GM04503 (cell line): ENCODE measurements at places on chromosomes 13 and 19.

- no peak for DNase-seq
Measured at GRCh38 chr19:49331616-49332055, 3.6 kb upstream of the CD37 start.

- peak; percentile 63 for DNase-seq
Measured at GRCh38 chr13:31172535-31172934, 10.8 kb upstream of the HSPH1 start.

DNA sequence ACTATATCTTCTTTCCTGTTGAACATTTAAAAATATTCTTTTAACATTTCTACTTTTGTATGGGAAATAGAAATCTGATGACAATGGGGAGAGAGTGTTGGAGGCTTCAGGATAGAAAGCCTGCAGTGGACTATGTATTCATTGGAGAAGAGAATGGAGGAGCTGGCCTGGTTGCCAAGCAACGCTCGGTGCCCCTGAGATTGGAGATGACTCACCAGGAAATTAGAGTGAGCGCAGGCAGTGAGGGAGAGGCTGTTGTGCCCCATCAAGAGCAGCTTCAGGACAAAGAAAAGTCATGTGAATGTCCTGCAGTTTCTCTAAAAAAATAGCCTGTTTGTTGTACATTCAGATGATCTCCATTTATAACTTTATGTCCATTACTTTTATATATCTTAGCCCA, 48.7 kb upstream of the ZNF835 start:
- no peak for DNase-seq

DNA sequence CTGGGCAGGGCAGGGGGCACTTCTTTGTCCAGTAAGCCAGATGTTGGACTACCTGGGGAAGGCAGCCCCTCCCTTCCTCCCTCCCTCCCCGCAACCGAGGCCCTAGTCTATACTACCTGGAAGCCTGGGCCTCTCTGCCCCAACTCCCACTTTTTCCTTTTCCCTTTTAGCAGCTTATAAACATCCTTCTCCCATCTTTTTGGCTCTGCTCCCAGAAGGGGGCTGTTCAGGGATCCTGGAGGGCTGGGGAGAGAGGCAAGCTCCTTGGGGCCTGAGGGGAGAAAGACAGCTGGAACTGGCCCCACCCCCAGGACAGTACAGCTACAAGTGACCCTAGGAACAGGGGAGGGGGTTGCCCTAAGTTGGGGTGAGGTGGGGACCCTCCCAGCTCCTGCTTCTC, 44.9 kb downstream of the LYL1 start:
- DNase-seq: no peak

DNA sequence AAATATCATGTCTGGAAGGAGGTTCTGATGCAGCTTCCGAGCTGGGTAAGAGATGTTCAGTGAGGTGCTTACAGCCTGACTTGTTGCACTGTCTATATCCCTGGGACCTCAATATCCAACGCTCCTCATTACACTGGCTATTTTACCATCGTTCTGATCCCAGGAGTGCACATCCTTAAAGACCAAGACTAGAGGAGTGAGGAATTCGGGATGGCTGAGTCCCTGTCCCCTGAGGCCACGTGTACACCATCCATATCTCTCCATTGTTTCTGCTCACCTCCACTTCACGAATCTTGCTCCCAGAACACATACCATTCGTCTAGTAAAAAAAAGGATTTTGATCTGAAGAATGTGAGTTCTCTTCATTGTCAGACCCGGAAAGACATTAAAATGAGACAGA, at the start of gene OR7G2:
Gene OR7G2 (minus strand): TSS at position 101 of the 400 bp plus-strand sequence. CDS start 4,232 bp downstream, outside the sequence.
- no peak for DNase-seq

GRCh38 chr19:12660980-12661379, 5.6 kb downstream of the MAN2B1 start:
- DNase-seq: no peak

GRCh38 chr19:3954107-3954506, 16.8 kb downstream of the DAPK3 start:
- no peak for DNase-seq

DNA sequence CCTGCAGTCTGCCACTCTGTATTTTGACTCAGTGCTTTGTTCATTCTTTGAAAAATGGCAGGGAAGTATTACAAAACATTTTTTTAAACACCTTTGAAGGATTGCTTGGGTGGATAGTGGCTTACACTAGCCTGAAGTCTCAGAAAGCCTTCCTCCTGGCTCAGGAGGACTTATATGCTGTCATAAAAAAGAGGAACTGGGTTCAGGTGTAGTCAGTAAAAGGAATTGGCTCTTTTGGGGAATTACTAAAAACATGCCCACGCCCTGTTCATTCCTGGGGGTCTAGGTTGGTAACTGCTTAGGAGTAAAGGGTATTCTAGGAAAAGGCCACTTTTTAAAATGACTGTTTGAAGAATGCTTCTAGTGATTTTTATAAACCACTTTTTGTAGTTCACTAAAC, 186.9 kb downstream of the SHISA2 start:
- no peak for DNase-seq

GRCh38 chr19:3518255-3518654, 12.1 kb downstream of the FZR1 start:
- no peak for DNase-seq

- no peak for DNase-seq
Measured at GRCh38 chr19:17977488-17977887, 10.6 kb downstream of the KCNN1 start.

GRCh38 chr13:85142351-85142927, 656.8 kb downstream of the SLITRK6 start:
- DNase-seq: no peak

- no peak for DNase-seq
Measured at GRCh38 chr19:55156202-55157063, 1.1 kb downstream of the TNNI3 start.

- DNase-seq: no peak
Measured at GRCh38 chr19:54928299-54928698, 19.0 kb downstream of the NLRP7 start.

DNA sequence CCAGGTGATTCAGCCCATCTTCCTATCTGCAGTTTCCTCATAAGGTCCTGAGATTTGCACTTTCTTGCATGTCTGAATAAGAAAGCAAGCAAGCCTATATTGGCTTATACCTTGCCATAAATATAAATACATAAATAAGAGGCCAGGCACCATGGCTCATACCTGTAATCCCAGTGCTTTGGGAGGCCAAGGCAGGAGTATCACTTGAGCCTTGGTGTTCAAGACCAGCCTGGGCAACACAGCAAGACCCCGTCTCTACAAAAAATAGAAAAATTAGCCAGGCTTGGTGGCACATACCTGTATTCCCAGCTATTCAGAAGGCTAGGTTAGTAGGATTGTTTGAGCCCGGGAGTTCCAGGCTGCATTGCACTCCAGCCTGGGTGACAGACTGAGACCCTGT, 5.5 kb upstream of the GPATCH1 start:
- DNase-seq: no peak

DNA sequence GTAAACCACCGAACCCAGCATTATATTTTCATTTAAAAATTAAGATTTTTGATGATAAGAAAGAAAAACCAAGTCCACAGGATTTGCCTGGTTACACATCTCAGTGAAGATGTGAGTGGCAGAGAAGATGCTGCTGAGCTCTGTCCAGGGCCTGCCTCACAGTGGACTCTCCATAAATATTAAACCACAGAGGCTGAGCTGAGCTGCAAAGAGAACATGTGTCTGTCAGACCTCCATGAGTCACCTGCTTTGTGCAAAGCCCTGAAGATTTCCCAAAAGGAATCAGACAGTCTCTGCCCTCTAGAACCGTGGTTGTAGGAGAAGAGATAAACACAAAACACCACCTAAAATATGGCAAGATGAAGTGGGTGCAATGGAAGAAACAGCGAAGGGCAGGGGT, 127.2 kb upstream of the TSC22D1 start:
- peak; percentile 44 for DNase-seq

DNA sequence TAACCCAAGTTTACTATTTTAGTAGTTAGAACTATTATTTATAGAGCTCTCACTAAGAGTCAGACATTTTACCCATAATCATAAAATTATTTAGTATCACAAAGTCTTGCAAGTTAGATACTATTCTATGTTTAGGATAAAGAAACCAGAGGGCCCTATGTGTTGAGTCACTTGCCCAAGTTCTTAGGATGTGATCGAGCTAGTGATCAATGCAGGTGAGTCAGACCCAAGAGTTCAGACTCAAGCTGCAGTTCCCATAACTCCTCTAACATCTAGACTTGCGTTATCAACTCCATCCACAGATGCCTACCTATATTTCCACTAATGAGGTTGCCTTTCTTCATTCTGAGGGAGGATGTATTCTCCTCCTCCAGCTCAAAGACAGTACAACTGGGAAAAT, 53.8 kb downstream of the DACH1 start:
- no peak for DNase-seq

- no peak for DNase-seq
Measured at GRCh38 chr19:662207-662961, 630 bp downstream of the RNF126 start.
